Cardiac fibroblast (primary cell): ENCODE measurements at places on chromosomes 12 and 14.

GRCh38 chr12:11813438-11813813 is 164.0 kb downstream of the ETV6 start:
- no peak for DNase-seq

DNA sequence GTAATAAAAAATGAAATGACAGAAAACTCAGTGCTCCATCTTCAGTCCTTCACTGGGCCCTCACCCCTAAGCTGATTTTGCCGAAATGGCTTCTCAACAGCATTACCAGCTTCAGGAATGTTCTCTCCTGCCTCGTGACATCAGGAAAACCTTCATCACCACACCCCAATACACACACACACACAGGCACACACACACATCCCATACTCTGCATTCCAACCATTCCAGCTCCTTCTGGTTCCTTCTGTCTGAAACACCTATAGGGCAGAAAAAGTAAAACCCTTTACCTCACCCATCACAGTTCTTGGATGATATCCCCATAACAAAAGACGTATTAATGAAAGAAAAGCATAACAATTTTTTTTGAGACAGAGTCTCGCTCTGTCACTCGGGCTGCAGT is 75.9 kb downstream of the CCDC60 start:
- DNase-seq: no peak

- no peak for DNase-seq
These were observed 7.9 kb downstream of the ZNF385A start for GRCh38 chr12:54376596-54376995.

GRCh38 chr12:104502217-104502616 is 45.5 kb downstream of the CHST11 start:
- no peak for DNase-seq

DNA sequence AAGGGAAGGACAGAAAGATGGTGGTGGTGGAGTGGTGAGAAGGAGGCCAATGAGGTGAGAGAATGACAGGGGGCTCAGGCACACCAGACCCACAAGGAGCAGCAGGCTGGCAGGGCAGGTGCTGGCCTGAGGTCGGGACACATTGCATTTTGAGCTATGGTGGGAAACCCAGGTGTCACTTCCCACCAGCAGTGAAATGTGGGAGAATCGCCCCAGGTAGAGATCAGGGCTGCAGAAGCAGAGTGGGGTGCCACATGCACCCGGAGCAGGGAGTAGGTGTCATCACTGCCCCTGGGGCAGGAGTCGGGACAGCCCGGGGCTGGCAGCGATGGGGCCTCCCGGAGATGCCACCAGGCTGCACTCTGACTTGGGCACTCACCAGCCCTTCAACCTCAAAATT is 315.8 kb downstream of the BCL11B start:
- no peak for DNase-seq

DNA sequence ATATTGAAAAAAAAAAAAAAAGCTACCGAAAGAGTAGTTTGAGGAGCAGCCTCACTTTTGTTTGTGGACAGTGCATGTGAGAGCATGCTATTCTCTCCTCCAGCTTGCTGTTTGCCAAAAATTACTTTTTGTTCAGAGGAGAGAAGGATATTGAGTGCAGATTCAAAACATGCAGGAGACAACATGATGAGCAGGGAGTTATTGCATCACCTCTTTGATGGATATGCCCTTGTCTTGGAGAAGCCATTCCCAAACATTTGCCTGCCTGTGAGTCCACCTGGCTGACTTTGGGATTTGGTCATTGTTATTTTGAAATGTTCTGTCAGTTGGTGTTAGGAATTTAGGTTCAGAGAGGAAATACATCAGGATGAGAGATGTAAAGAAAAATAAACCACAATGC is 2.4 kb downstream of the C12orf75 start:
- DNase-seq: no peak

- peak; percentile 84 for DNase-seq
These were observed 14.7 kb downstream of the BTBD7 start for GRCh38 chr14:93317875-93318807.

DNA sequence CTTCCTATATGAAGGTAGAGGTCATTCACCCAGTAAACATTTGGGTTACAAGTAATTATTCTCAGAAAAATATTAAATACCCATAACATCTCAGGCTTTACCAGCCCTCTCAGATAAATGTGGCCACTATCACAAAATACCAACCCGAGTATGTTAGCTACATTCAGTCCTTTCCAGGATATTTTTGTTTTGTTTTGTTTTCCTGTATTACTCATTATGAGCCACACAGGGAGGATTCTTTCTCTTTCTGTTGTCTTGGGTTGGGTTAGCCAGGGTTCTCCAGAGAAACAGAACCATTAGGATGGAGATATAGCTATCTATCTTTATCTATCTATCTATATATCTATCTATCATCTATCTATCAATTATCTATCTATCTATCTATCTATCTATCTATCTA is 947.6 kb upstream of the MDGA2 start:
- no peak for DNase-seq

GRCh38 chr12:29566441-29566840 is 69.0 kb upstream of the OVCH1 start:
- DNase-seq: no peak

- DNase-seq: peak; percentile 75
These were observed 3.6 kb upstream of the CLEC4E start for GRCh38 chr12:8544295-8544694.

DNA sequence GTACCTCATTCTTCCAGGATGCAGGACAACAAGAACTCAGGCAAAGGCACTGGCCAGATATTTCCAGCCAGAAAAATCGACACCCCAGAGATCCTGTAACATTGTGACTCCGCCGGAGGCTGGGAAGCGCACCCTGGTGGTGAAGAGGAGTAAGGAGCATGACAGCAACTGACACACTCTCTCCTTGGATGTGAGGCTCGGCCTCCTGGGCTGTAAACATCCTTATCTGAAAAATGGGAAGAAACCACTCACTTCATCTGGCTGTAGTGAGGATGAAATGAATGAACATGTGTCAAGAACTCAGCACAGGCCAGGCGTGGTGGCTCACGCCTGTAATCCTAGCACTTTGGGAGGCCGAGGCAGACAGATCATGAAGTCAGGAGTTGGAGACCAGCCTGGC is 27.5 kb downstream of the TCHP start:
- peak; percentile 70 for DNase-seq

GRCh38 chr12:104938371-104938770 is 19.7 kb downstream of the SLC41A2 start:
- DNase-seq: no peak

GRCh38 chr12:50187084-50187900 is 20.1 kb upstream of the CERS5 start:
- DNase-seq: peak; percentile 88

GRCh38 chr14:74882103-74882920 is 596 bp downstream of the DLST start:
- DNase-seq: peak; percentile 75

GRCh38 chr14:50740856-50741255 is 72.8 kb upstream of the SAV1 start:
- DNase-seq: no peak
